ENCODE measurements at places on chromosomes 16 and 17. TPM values are rescaled to one million over a fixed set of nuclear protein-coding genes. Genes with fewer than 3 reads are reported as not detected.

The CRK gene
- 79.6 TPM for total RNA-seq

The GRB7 gene
- total RNA-seq = 4.1 TPM

The TERF2IP gene
- total RNA-seq = 39.6 TPM

The INCA1 gene
- total RNA-seq = 1.3 TPM

The KIAA0513 gene
- total RNA-seq = 1.4 TPM

The ITGB3 gene
- total RNA-seq = 5.7 TPM

The IL34 gene
- total RNA-seq = 0.44 TPM

The CCL16 gene
- not detected for total RNA-seq

The TBC1D3 gene
- not detected for total RNA-seq

Measured in A549 treated with CpdA at 1 μM for 4 hours (cell line).